ENCODE measurements at places on chromosomes 7 and 10.

DNA sequence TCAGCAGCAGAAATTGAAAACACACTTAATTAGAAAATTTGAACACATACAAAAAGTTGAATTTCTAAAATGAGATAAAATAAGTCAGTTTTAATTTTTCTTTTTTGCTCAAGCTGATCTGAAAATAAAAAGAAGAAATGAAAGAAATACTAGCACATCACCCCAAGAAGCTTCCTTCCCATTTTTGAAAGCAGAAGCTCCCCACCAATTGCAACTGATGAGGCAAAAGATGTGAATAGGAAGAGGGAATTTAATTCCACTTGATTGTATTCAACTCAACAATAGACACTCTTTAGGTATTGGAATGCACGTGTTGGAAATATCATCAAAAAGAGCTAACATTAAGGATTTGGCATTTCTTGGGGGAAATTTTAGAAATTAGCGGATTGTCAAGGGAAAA lies 175.8 kb downstream of the TRIL start:
- DNase-seq, result no peak

- DNase-seq, result no peak
These were observed 117.5 kb upstream of the UNC5B start for GRCh38 chr10:71094712-71095390.

GRCh38 chr7:7651479-7651878 lies 10.9 kb downstream of the UMAD1 start:
- DNase-seq, result no peak

- DNase-seq, result peak; percentile 68
These were observed 37.0 kb downstream of the RPA3 start for GRCh38 chr7:7681191-7681935.

- DNase-seq, result no peak
These were observed 2.9 kb upstream of the NRAP start for GRCh38 chr10:113666682-113667252.

DNA sequence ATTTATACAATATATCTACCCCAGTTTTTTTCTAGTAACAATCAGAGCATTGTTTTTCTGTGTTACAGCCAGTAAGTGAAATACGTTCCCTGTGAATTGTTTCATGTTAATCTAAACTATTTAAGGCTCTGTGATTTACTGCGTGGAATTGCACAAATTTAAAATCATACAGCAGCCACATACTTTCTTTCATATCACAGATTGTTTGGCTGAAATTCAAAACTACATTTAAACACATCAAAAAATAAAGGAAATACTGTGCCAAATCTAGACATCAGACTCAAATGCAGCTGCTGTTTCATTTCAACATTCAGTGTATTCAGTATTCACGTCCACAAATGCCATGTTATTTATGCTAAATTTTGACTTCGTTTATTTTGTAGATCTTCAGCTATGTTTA lies 242.6 kb upstream of the HGF start:
- no peak for DNase-seq

GRCh38 chr10:90579602-90580242 lies 278.1 kb downstream of the HTR7 start:
- DNase-seq, result no peak
